GM06990 (cell line): ENCODE measurements at places on chromosomes 4 and X.

DNA sequence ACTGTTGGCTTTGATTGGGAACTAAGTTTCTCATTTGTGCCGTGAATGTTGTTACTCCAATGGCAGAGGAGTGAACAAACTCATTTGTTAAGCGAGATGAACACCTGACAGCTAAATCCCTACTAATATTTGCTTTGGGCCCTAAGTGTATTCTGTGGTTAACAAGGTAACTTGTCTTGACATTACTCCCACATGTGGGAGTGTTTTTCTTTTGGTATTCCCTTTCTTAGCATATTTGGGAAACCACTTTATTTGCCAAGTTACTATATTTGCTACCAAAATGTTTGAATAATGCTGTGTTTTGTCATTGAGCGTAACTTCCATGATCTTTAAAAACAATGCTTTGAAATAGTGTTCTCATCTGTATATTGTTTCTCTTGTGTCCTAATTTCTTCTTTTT, 82.5 kb downstream of the ARHGAP10 start:
- no peak for DNase-seq

- DNase-seq = no peak
Measured at GRCh38 chr4:169397762-169398161, 127.0 kb upstream of the SH3RF1 start.

- no peak for DNase-seq
Measured at GRCh38 chr4:31114816-31115215, 394.6 kb downstream of the PCDH7 start.

DNA sequence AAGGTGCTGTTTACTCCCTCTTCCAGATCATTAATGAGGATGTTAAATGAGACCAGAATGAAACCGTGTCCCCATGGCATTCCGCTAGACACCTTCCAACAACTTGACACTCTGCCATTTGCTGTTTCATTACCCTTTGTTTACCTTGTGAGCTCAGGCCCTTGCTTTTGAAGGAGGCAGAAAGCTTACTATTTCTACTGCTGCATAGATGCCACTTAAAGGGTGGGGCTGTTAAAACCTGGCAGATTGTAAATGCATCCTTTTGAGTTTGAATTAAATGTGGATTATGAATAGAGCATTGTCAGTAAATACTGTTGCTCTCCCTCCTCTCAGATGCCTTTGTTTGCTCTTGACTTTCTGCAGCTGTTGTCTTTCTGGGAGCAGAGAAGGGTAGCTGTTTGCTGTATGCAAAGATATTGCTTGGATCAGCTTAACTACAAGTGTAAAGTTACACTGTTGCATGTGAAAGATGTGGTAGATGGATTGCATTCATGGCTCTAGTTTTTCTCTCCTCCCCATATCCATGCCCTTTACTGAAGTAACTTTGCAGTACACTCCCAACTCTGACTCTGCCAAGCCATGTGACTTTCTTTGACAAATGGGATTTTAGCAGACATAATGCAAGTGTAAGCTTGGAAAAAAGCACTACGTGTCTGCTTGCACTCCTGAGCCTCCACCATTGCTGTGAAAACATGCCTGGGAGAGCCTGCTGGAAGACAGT, 75.0 kb upstream of the DHX15 start:
- DNase-seq = no peak

GRCh38 chr4:167802463-167803212, 289.7 kb upstream of the ANXA10 start:
- no peak for DNase-seq
